ENCODE measurements at places on chromosomes 4 and X.
A peak's percentile ranks its signal among the peaks of the same experiment; 100 is the strongest.

- DNase-seq = no peak
Measured at GRCh38 chr4:79319975-79320374, 5.9 kb downstream of the NAA11 start.

GRCh38 chr4:36310793-36311192, 29.4 kb downstream of the DTHD1 start:
- no peak for DNase-seq

DNA sequence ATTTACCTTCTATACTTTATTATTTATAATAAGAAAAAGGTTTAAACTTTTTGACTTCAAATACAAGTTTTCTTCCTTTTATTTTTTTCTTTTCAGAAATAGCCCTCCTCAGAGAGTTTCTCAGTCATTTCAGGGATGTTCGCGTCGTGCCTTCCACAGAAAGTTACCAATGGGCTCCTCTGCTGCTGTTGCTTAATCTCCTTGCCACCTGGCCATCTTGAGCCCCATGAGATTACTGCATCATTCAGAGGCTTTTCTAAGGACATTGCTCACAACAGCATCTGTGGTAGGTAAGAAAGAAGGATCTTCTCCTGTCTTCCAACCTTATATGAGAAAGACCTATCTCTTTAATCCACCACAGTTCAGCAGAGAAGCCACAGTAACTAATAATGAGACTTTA, 1361.9 kb upstream of the ADGRL3 start:
- DNase-seq = no peak

DNA sequence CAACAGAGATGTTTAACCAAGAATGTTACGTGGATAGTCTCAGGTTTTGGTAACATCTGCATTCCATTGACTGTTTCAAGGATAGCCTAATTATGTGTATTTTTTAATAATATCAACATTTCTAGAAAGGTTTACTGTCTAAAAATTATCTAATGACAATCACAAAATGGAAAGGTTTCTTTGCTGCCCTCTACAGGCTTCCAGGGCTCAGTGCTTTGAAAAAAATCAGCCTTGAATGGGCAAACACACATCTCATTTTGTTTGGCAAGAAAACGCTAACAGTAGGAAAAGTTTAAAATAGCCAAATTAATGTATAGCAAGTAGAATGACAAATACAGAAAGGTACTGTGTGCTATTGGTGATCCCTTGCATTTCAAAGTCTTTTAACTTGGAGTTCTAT, 223.4 kb upstream of the PRPS2 start:
- peak; percentile 3 for DNase-seq

DNA sequence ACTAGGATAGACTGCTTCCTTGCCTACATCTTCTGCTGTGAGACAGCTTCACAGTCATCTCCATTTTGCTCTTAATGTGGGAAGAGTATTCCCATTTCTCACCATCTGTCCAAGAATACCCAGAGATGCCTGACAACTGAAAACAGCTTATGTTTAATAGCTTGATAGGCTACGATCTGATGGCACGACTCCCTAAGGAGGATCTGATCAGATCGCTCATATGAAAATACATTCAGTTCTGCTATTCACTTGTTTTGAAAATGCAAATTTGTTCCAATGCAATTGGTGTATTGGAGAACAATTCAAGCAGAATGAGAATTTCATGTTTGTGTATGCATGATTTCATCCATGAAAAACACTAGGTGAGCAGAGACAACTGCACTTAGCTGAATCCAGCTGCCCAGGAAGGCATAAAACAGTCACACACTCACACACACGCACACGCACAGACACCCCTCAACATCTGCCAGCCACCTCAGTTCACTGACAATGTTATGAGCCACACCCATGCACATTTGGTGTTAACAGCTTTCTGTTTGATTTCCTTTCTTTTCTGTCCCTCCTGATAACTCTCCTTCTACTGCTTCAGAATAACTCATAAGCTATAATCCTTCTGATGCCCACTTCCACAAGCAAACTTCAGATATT, 29.6 kb downstream of the TRIML1 start:
- no peak for DNase-seq

DNA sequence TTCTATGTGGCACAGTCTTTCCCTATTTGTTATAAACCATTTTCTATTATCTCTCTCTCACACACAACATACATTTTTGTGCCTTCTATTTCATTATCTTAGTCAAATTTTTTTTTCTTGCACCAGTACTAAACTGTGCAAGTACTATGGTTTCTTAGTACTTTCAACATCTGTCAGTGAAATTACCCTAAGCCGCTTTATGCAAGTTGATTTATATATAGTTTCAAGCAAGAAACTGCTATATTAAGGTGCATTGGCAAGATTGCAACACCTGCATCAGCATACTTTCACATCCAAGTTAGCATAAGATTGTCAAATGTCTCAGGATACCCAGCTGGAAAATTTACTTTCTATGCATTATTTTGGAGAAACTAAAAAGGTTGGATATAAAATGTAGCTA, 180.2 kb upstream of the FSTL5 start:
- DNase-seq = no peak

DNA sequence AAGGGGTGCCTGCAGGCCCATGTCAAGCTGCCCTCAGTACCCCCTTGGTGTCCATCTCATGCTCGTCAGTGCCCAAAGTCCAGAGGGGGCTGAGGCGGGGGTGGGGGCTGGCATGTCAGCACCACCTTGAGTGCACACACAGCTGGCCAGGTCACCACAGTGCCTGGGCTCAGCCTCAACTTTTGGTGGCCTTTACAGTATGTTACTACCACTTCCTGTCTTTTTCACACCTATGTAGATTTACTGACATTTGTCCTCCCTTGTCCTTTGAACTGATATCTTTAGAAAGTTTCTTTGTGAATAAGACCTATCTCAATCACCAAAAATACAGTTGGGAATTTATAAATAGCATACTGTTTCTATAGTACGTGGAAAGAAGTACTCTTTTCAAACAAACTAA, 58.7 kb upstream of the NPNT start:
- no peak for DNase-seq

DNA sequence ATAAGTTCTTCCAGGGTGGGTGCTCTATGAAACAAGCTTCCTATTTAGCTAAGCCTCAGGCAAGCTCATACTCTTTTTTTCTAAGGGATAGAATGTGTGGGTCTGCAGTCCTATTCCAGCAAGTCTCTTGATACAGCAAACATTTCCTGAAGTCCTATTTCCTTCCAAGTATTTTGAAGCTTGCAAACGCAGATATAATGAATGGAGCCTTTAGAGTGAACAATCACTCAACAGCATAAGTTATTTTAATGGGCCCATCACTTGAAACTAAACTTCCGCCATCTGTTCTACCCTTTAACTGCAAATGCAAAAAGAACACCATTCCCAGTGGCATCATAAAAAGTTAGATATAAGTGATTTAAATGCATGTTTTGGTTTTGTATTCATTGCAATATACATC, 108.3 kb upstream of the TAPT1 start:
- DNase-seq = no peak

DNA sequence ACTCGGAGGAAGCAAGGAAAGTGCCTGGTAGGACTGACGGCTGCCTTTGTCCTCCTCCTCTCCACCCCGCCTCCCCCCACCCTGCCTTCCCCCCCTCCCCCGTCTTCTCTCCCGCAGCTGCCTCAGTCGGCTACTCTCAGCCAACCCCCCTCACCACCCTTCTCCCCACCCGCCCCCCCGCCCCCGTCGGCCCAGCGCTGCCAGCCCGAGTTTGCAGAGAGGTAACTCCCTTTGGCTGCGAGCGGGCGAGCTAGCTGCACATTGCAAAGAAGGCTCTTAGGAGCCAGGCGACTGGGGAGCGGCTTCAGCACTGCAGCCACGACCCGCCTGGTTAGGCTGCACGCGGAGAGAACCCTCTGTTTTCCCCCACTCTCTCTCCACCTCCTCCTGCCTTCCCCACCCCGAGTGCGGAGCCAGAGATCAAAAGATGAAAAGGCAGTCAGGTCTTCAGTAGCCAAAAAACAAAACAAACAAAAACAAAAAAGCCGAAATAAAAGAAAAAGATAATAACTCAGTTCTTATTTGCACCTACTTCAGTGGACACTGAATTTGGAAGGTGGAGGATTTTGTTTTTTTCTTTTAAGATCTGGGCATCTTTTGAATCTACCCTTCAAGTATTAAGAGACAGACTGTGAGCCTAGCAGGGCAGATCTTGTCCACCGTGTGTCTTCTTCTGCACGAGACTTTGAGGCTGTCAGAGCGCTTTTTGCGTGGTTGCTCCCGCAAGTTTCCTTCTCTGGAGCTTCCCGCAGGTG, 637 bp downstream of the AR start:
- peak; percentile 11 for DNase-seq

DNA sequence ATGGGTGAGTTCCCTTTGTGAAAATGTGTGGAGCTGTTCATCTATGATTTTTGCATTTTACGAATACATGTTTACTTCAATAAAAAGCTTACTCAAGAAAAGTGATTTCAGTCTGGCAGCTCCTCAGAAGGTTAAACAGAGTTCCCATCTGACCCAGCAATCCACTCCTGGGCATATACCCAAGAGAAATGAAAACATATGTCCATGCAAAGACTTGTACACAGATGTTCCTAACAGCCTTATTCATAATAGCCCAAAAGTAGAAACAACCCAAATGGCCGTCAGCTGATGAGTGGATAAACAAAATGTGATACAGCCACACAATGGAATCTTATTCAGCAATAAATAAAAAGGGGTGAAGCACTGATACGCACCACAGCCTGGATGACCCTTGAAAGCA, 20.8 kb downstream of the CLCN4 start:
- DNase-seq = no peak

DNA sequence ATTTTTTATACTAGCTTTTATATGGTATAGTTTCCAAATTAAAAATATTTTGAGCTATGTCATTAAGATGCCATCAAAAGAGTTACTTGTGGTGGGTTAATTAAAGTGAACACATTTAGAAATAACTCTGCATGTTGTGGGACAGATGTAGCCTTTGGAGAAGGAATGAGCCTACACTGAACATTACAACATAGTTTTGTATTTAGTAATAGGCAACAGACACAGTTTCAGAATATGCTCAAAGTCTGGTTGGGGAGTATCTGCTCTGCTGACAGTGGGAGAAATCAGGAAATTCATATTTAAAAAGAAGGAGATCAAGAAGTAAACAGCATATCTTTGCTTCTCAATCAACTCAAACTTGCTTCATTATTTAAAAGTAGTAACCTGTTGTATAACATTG, 23.7 kb downstream of the EMCN start:
- peak; percentile 46 for DNase-seq
